Stimulated activated CD8-positive, alpha-beta memory T cell treated with anti-CD3 and anti-CD28 coated beads, Interleukin-4, amount 100 ng/mL, for 4 hours (primary cell): ENCODE measurements at places on chromosomes 1 and 21.

GRCh38 chr1:98688110-98688739, 26.7 kb downstream of the SNX7 start:
- DNase-seq: no peak

GRCh38 chr1:9233241-9233941, 1.2 kb upstream of the H6PD start:
- no peak for DNase-seq

DNA sequence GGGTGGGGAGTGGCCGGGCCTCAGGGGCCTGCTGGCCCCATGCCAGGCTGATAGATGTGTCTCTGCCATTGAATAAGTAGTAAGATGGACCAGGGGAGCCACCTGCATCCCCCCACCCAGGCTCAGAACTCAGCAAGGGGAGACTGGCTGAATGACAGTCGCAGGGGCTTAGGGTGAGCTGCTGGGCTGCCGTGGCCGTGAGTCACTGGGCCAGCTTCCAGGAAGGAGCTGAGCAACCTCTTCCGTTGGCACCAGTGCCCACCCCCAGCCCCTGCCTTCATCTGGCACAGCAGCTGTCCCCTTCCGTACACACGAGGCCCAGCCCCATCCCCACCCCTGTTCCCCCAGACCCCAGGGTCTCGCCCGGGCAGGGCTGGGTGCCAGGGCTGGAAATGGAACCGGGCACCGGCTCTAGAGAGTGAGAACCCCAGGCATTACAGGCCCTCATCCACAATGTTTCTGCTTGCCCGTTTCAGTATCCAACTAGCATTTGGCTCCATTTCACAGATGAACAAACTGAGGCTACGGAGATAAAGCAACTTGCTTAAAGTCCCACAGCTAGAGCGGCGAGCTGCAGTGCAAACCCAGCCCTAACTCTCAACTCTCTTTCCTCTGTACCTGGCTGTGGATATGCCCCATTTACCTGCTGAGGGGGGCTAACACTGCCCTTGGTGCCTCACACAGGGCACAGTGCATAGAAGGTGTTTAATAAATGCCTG, 10.2 kb downstream of the WNT4 start:
- no peak for DNase-seq

- peak; percentile 78 for DNase-seq
Measured at GRCh38 chr1:25810341-25811299, 9.1 kb upstream of the MTFR1L start.

DNA sequence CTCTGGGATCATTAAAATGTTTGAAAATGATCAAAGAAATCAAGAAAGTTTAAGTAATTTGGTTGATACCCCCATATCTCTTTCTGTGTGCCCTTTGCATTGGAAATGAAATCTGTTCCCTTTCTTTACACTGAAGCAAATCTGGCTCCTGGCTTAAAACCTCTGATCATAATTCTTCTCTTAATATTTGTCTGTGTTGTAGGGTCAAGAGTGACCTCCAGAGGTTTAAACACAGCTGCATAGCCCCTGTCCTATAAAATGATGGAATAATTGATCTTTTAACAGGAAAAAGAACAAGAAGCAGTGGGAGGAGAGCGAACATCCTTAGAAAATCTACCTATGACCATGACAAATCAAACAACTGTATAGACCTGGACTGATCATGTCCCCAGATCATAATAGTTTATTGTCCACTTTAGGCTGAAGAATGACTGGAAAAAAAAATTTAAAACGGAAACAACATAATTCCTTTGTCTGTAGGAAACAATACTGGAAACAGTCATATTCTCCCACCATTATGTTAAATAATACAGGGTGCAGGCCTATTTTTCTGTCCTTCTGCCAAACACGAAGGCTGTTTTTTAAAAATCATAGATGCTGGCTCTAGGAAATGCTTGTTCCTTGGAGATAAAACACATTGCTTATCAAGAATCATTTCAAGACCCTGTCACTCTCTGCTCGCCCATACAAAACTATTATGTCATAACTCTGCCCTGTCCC, 184.3 kb downstream of the NEGR1 start:
- DNase-seq: no peak

DNA sequence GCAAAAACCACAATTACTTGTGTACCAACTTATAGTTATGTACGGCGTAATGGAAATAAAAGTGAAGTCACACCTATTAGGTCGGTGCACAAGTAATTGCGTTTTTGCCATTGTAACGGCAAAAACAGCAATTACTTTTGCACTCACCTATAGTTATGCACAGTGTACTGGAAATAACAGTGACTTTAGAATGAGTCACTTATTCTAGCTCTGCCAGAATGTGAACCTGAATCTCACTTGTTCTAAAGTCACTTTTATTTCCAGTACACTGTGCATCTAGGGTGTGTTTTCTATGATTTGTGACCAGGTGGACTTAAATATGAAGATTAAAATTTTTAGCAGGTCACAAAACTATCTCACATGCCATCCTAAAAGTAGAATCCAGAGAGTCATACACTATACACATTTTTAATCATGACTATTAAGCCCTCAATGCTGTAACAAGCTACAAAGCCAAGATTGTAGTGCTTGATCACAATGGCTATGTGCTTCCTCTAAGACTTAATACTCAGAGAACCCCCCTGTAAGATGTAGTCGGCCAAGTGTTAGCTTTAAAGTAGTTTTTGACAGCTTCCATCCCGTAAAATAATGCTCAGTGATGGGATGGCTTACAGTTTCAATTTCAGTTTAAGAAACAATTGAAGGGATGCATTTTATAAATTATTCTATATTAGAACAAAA, 218.8 kb downstream of the NEGR1 start:
- no peak for DNase-seq

DNA sequence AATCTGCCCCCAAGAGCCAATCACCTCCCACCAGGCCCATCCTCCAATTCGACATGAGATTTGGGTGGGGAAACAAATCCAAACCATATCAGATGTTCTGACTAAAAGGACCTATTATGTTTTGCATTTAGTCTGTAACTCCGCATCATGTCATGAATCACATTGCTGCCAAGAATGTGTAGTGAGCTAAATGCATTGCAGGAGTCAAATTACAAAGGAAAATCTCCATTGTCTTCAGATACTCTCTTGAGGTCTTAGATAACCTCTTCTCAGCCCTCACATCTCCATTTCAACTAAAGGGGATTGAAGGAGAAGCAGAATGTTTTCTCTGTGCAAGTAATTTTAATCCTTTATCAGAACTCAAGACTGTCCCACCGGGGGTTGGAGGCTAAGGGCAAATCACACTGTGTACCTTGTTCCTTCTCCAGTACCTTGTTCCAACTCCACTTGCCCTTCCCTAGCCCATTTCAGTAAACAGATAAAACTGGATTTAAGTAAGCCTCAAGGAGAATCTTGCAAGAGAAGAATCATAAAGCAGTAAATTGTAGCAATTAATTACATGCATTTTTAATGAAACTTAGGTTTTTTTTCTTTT, 34.1 kb downstream of the EXTL2 start:
- DNase-seq: no peak

- no peak for DNase-seq
Measured at GRCh38 chr1:201525193-201525778, 13.6 kb upstream of the NAV1 start.

- no peak for DNase-seq
Measured at GRCh38 chr1:65434760-65435159, 14.3 kb downstream of the LEPR start.

GRCh38 chr1:187996780-187997179, 1168.0 kb downstream of the PLA2G4A start:
- no peak for DNase-seq

GRCh38 chr21:42188663-42189062, 30.3 kb upstream of the ABCG1 start:
- no peak for DNase-seq

GRCh38 chr21:15065392-15066122, 757 bp upstream of the NRIP1 start:
- DNase-seq: peak; percentile 65

DNA sequence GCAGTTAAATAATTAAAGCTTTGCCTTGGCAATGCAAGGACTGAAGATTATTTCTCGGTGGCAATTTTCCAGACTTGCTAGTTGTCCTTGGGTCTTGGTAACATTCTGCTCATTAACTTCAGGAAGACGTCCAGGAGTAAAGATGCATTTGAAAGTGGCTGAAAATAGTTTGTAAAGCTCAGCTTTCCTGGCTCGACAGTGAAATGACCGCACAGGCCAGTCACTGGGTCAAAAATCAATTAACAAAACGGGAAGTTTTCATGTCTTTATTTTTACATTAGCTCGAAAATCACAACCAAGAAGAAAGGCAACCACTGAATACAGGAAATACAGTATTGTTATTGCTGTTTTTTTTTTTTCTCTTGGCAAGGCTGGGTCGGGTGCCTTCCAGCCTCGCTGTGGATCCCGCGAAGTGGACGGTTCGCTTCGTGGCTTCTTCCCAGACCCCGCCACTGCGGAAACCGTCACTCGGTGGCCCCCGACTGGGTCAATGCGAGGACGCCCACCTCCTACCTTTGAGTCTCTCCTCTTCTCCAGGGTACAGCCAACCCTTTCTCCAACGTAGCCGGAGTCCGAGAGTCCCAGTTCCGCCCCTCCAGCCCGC, 479 bp upstream of the SNX7 start:
- no peak for DNase-seq

GRCh38 chr1:22788254-22788661, 77.6 kb downstream of the EPHB2 start:
- no peak for DNase-seq

- DNase-seq: no peak
Measured at GRCh38 chr1:156922986-156923669, 2.7 kb downstream of the LRRC71 start.

DNA sequence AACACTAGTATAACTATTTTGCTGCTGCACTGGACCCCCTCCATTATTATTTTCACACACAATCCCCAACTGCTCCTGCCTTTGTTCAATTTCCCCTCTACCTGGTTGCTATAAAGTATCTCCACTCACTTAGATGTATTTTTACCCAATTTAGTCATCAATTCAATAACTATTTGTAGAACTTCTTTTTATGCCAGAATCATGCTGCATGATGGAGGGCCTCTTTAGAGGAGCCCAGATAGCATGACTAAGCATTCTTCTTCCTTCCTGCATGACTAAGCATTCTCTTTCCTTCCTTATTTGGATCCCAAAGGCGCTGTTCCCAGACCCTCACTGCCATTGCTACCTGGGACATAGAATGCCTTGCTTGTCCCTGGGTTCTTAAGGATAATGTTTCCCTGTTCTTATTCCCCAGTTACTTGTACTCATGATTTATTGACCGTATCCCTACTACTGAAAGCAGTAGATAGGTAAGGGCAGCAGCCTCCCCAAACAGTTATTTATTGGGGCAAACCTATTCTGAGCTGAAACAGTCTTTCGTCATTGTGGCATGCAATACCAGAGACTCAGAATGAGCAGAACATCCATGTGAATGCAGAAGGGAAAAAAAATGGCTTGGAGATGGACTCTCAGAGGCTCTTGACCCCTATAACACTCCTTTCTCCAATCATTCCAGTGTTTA, 89.3 kb upstream of the AKT3 start:
- DNase-seq: no peak

GRCh38 chr1:220797553-220797952, 10.8 kb downstream of the MTARC1 start:
- DNase-seq: no peak

DNA sequence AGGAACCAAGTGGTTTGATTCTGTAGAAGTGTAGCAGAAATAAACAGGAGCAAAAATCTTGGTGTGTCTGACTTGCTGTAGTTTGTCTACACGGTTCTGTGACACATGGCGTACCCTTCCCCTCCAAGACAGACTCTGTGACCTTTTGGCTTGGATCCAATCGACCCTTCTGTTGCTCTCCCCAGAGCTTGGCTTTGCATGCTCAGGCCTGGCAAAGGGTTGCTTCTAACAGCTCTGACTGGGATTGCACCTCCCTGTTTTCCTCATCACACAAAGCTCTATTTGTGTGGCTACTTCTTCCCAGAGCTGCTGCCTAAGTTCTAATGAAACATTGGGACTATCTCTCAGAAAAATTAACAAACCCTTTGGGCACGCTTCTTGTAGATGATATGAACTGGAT, 24.0 kb downstream of the NGF start:
- no peak for DNase-seq

GRCh38 chr21:18744840-18745239, 341.3 kb upstream of the TMPRSS15 start:
- no peak for DNase-seq

DNA sequence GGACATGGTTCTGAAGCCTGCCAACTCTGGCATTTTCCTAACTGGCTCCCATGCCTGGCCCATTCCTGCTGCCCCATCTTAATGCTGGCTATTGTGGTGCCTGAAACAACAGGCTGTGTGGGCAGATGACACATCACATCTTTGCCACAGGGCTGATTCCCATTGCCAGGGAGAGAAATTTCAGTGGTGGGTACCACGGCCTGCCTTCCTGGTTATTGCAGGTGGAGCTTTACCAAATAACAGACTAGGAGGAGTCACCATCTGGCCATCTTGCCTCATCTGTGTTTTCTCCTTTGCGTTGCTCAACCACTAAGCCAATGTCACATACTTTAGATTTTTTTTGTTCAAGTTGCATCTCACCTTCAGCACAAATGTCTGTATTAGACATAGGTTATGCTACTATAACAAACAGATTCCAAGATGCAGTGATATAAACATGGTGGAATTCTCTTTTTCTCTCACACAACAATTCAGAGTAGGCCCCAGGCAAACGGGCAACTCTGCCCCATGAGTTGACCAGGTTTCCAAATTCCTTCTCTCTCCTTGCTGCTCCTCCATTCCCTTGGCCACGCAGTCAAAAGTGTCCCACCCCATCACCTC, 14.1 kb downstream of the CDA start:
- no peak for DNase-seq

DNA sequence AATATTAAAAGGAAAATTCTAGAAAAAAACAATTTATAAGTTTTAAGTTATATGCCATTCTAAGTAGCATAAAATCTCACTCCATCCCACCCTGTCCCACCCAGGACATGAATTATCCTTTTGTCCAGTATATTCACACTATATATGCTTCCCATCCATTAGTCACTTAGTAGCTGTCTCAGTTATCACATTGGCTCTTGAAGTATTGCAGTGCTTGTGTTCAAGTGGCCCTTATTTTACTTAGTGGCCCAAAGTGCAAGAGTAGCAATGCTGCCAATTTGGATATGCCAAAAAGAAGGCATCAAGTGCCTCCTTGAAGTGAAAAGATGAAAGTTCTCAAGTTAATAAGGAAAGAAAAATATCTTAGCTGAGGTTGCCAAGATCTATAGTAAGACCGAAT, 192.3 kb downstream of the KCNT2 start:
- no peak for DNase-seq

GRCh38 chr1:152162792-152163463, 3.9 kb upstream of the RPTN start:
- DNase-seq: no peak

DNA sequence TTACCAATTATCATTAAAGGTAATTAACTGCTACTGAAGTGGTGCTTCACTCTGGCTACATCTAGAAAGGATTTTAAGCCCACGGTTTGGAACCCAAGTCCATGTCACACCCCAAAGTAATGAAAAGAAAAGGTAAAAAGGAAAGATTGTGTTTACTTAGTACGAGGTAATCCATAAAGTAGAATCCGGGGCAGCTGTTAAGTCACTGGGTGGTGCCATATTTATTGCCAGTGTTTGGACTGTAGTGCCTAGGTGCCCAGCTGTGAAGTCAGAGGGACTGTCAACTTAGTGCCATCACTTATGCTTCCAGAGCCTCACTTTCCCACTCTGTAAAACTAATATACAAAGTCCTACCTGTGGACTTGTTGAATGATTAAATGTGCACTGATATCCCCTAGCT, 52.2 kb upstream of the GRHL3 start:
- DNase-seq: no peak
